ENCODE measurements at places on chromosomes 6 and 20.

DNA sequence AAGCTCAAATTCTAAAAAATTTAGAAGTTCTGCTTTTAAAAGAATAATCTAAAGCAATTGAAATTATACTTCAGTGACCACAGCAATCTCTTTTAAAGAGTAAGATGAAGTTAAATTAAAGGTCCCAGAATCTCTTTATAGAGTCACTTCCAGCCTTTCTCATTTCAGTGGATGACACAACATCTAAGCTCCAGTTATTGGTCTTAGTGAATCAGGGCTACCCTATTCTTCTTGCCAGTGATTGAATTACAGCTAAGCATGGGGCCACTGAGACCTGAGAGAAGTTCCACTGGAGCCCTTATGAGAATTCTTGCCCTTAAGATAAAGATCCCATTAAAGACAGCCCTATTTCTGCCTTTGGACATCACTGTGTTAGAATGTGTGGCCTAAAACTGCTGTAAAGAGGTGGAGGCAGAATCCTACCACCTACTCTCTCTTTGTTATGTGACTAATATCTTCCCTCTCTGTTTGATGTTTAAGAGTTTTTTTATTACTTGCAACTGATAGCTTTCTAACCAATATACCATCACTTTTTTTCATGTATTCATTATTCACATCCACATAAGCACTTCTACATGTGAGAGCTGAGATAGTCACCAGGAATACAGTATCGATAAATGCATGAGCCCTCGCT, 128.6 kb downstream of the UNC5CL start:
- no peak for DNase-seq

DNA sequence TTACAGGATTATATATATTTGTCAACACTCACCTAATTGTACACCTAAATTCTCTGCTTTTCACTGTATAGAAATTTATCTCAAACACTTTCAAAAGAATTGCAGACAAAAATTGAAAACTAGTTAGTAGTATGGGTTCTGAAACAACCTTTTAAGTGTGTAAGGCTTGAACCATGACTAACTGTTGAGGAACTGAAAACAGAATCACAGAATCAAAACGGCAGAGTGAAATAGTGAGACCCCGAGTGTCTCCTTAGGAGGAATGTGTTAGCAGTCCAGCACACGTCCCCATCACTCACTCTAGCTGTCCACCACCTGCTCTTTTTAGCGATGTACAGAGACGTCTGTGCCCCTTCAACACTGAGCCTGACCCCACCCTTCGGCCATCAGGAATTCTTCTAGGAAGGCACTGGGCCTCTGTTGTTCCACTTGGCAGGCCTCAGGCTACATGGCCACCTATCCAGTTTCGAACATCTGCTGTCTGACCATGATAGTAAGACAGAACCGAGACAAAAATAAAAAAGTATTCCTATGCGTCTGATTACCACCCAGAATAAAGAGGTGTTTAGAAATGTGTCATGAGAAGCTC, 227.4 kb downstream of the C6orf118 start:
- peak; percentile 16 for DNase-seq

- no peak for DNase-seq
These were observed 76.1 kb downstream of the HCRTR2 start for GRCh38 chr6:55250400-55250799.

- DNase-seq, result no peak
These were observed 59.0 kb upstream of the ZNF184 start for GRCh38 chr6:27531772-27532459.

DNA sequence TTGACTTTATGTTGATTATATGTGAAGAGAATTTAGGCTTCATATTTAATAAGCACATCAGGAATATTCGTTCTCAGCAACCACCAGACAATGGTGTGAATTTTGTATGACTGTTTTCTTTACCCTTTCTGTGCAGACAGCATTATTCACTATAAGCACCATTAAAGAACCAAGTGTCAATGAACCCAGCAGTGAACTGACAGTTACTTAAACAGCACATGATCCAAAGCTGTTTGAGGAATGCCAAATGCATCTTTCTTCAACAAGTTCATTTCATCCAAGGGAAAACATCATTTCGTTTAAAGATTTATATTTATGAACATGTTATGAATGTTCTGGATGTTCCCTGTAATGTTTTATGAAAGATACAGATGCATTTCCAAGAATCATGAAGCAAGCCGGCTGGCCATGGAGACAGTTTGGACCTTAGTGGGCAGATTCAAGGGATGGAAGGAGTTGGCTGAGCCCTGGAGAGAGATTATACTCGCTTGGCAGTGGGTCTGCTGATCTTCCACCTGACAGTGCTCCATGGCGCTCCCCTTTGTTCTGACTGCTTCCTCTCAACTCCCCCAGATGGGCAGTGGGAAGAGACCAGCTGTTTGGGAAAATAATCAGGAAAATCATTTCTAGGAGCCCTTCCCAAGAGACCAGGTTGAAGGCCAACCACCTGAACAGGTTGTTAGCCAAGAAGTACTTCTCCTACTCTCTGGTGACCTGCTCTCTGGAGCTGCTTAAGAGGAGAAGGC, 326.0 kb upstream of the RSPO3 start:
- peak; percentile 55 for DNase-seq

- no peak for DNase-seq
These were observed 45.9 kb upstream of the TAB2 start for GRCh38 chr6:149271348-149272340.

- DNase-seq, result no peak
These were observed 201.6 kb upstream of the SNX9 start for GRCh38 chr6:157621406-157621805.

DNA sequence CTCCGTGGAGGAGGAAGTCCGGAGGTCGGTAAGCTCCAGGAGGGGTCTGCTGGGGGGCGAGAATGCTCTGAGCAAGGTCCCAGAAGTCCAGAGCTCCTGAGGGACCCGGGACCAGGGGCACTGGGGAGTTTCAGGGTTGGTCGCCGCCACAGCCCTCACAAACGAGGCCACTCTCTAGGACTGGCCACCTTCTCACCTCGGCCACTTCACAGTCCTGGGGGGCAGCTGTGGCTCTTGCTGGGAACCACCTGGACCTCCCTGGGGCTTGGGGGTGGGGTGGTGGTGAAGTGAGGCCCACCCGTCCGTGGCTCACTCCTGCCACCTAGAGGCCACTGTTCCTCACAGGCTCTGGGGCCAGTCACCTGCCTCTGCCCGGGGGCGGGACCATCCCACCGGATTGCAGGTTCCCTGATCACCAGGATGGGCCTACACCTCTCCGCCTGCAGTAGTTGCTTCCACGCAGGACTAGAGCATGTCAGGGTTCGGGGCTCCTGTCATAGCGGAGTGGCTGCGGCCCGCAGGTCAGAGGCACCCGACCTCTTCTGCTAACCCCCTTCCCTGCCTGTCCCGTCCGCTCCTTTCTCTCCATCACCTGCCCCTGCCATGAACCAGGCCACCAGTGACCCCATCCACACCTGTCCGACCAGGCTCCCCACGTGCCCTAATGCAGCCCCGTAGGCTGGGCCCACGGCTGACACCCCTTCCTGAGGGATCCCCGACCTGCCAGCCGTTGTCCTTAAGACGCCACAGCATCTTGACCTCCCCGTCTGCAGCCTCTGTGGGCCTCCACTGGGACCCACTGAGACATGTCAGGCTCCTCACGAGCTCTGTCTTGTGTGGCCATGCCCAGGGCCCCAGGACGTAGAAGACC, 5.1 kb upstream of the TCEA2 start:
- DNase-seq, result no peak

- DNase-seq, result no peak
These were observed 28.2 kb upstream of the NOX3 start for GRCh38 chr6:155483858-155484257.

DNA sequence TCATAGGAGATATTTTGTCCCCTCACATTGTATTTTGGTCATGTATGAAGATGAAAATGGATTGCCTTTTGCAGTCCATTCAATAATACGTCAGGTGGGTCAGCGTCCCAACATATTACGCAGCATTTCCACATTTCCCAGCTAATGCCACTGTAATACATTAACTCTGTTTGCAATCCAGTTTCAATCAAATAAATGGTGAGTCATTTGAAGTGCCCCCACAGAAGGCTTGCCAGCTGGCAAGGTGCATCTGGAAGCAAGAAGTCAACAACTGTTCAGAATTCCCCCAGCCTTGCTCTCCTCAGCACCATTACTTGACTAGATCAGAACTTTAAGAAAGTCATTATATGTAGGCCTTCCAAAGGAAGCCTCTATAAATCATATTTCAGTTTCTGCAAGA, 50.4 kb downstream of the PHACTR1 start:
- DNase-seq, result no peak

DNA sequence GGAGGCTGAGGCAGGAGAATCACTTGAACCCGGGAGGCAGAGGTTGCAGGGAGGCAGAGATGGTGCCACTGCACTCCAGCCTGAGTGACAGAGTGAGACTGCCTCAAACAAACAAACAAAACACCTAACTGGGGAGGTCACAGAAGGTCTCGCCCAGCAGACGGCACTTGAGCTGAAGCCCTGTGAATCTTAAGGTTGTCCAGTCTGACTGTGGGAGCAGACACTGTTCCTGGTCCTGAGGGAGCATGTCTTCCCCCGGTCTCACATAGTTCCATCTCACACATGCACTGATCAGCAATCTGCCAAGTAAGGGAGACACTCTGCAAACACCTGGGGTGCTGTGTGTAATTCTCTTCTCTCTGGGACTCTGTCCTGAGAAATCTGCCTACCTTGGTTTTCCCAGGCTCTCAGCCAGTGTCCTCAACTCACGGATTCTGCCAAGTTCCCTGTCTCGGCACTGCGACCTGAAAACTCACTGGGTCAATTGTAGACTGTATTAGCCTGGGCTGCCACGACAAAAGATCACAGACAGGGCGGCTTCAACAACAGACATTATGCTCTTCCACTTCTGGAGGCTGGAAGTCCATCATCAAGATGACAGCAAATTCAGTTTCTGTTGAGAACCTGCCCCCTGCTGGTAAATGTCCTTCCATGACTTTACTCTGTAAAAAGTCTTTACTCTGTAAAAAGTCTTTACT, 94.3 kb downstream of the JPH2 start:
- DNase-seq, result no peak

- DNase-seq, result no peak
These were observed 69.7 kb downstream of the DTD1 start for GRCh38 chr20:18657575-18657974.

All from skin of body (tissue), 3 donors.